ENCODE measurements at places on chromosomes 3 and 15.
A peak's percentile ranks its signal among the peaks of the same experiment; 100 is the strongest.

GRCh38 chr15:73741321-73741836, 11.8 kb downstream of the INSYN1 start:
- no peak overlapping the region for H3K4me3 ChIP-seq
- H3K36me3 ChIP-seq, result no peaks in the 10 kb centered on the region

DNA sequence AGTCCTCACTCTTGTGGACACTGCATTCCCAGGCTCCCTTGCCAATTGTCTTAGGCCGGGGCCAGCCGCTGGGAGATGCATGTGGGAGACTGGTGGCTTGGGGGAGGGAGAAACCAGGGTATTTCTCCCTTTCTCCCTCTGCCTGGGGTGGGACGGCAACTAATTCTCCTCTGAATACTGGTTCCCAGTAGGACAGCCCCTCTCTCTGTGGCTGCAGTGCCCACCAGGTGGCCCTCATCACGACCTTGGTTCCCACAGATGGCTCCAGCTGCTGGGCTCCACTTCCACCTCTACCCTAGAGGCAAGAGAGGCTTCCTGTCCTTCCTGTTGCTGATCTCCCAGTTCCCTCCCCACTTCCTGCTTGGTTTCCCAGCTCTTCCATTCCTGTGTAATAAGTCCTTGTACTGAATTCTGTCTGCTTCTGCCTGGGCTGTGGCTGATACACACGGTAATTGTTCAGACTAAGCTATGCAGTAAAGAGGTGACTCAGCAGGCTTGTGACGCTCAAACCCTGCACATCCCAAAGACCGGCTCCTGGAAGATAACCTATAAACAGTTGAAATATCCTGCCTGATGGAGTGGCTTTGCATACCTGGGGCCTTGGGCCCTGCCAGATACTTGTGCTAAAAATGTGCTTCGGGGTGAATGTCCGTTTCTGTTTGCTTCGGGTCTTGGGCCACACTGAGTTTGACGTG, 20.4 kb upstream of the COPG1 start:
- no peaks in the 10 kb centered on the region for H3K36me3 ChIP-seq
- H3K27ac ChIP-seq, result peak overlapping the region; percentile 58
- no peak overlapping the region for H3K4me3 ChIP-seq
- no peaks in the 10 kb centered on the region for H3K4me1 ChIP-seq
- no peak for DNase-seq

DNA sequence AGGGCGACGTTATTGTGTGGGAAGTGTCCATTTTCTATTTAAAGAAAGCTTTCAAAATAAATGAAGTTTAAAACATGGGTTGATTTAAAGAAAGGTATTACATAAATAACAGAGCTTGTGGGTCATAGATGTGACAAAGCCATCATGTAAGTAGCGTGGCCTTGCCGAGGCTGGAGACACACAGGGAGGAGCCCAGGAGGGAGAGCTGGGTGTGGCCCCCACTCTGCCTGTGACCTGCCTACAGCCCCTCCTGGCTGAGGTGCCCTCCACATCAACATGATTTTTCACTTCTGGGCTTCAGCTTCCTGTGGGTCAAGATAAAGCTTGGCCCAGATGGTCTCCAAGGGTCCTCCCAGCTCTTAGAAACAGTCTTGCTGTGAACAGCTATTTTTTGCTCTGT, 12.5 kb upstream of the MGLL start:
- H3K27ac ChIP-seq, result no peak overlapping the region
- no peaks in the 10 kb centered on the region for H3K36me3 ChIP-seq
- DNase-seq, result no peak
- H3K4me1 ChIP-seq, result no peaks in the 10 kb centered on the region
- no peaks in the 10 kb centered on the region for H3K27me3 ChIP-seq

DNA sequence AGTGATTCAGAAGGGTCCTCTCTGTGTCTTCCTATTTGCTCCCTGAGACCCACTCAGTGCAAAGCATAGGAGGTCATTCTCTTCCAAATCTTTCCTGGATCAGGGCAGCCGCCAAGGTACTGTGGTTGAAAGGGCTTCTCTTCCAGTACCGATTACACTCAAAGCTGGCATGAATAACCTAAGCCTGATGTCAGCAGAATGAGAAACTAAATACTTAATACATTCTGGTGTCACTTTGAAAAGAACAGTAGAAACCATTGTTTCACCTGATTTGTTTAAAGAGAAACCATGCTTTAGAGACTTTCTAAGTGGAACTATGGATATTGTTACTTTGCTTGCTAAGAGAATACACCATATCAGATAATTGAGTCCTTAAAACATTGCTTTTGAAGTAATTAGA, 50.2 kb downstream of the PDHB start:
- H3K4me3 ChIP-seq, result no peak overlapping the region
- no peaks in the 10 kb centered on the region for H3K27me3 ChIP-seq
- no peaks in the 10 kb centered on the region for H3K4me1 ChIP-seq
- peak overlapping the region; percentile 53 for H3K27ac ChIP-seq

DNA sequence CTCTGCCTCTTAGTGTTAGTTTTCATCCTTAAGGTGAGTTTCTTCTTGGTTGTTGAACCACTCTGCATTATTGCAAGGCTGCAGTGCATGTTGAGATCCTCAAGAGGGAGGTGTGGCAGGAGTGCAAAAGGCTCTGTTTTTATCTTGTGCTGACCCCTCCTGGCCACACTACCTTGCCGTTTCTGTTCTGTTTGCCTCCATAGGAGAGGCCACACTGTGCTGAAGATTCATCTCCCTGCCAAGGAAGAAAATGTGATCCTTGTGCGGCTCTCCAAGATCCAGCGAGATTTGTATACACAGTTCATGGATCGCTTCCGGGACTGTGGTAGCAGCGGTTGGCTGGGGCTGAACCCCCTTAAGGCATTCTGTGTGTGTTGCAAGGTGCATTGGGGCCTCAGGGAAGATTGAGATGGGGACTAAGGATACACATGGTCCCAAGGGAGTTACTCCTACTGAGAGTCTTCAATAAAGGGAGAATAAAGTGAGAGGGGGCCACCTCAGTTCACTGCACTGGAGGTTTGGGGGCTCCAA, 33.0 kb upstream of the TEX264 start:
- H3K36me3 ChIP-seq, result peaks cover 4% of the 10 kb centered on the region
- no peak overlapping the region for H3K27ac ChIP-seq
- H3K27me3 ChIP-seq, result no peaks in the 10 kb centered on the region
- DNase-seq, result no peak
- H3K4me1 ChIP-seq, result no peaks in the 10 kb centered on the region

- no peaks in the 10 kb centered on the region for H3K4me1 ChIP-seq
- no peak overlapping the region for H3K27ac ChIP-seq
- H3K27me3 ChIP-seq, result no peaks in the 10 kb centered on the region
- no peaks in the 10 kb centered on the region for H3K36me3 ChIP-seq
- H3K4me3 ChIP-seq, result no peak overlapping the region
- no peak for DNase-seq
Observed at GRCh38 chr15:48748535-48748934, 62.3 kb downstream of the CEP152 start.

Data from breast epithelium (tissue), 4 donors.